H1 (cell line): ENCODE measurements at places on chromosomes 1 and 21. TPM values are rescaled to one million over a fixed set of nuclear protein-coding genes. Genes with fewer than 3 reads are reported as not detected.

Gene GPR137B
- 6.4 and 6.9 TPM in 2 replicates for polyA plus RNA-seq

Gene MASP2
- polyA plus RNA-seq, result 0.54 and 0.78 TPM in 2 replicates

Gene GBP4
- polyA plus RNA-seq, result 0.02 TPM in 1 of 2 replicates, not detected in the other

Gene PRKAA2
- 1.4 and 2.6 TPM in 2 replicates for polyA plus RNA-seq

Gene TSSK3
- polyA plus RNA-seq, result 1.2 and 1.9 TPM in 2 replicates

Gene SLC44A5
- 1.4 and 1.8 TPM in 2 replicates for polyA plus RNA-seq

Gene OPRD1
- 2.5 and 2.6 TPM in 2 replicates for polyA plus RNA-seq

Gene LRRC38
- polyA plus RNA-seq, result 0.17 and 0.19 TPM in 2 replicates

Gene AADACL4
- 0.08 and 0.13 TPM in 2 replicates for polyA plus RNA-seq

Gene FCRL5
- polyA plus RNA-seq, result 2.1 and 2.6 TPM in 2 replicates

Gene TAS1R3
- 0.03 and 0.16 TPM in 2 replicates for polyA plus RNA-seq

Gene NR5A2
- polyA plus RNA-seq, result 1.7 and 2.1 TPM in 2 replicates

Gene OR2T29
- not detected in 2 replicates for polyA plus RNA-seq

Gene CD5L
- polyA plus RNA-seq, result not detected in 2 replicates

Gene TRIM58
- polyA plus RNA-seq, result not detected in 2 replicates

Gene PEAR1
- polyA plus RNA-seq, result 0.63 and 0.77 TPM in 2 replicates

Gene HPCAL4
- polyA plus RNA-seq, result 0.55 and 0.74 TPM in 2 replicates

Gene HOOK1
- 2.9 and 5.6 TPM in 2 replicates for polyA plus RNA-seq

Gene FCRL4
- not detected in 2 replicates for polyA plus RNA-seq

Gene KIAA0040
- polyA plus RNA-seq, result 8.0 and 11.0 TPM in 2 replicates

Gene EPHA2
- polyA plus RNA-seq, result 26.8 and 42.2 TPM in 2 replicates

Gene GBP5
- polyA plus RNA-seq, result not detected in 2 replicates

Gene NBPF8
- 0.67 and 1.5 TPM in 2 replicates for polyA plus RNA-seq

Gene PTPN22
- not detected in 2 replicates for polyA plus RNA-seq

Gene KIAA1614
- 1.3 and 1.9 TPM in 2 replicates for polyA plus RNA-seq

Gene TNN
- polyA plus RNA-seq, result 0.20 and 0.21 TPM in 2 replicates

Gene CA6
- not detected in 2 replicates for polyA plus RNA-seq

Gene PHF13
- 11.7 and 16.5 TPM in 2 replicates for polyA plus RNA-seq

Gene ZBTB8B
- polyA plus RNA-seq, result 1.2 and 1.3 TPM in 2 replicates

Gene LRRC40
- polyA plus RNA-seq, result 8.2 and 13.4 TPM in 2 replicates

Gene LCE3D
- not detected in 2 replicates for polyA plus RNA-seq

Gene THEMIS2
- 27.5 and 28.0 TPM in 2 replicates for polyA plus RNA-seq

Gene DMRTA2
- 0.03 TPM in 1 of 2 replicates, not detected in the other for polyA plus RNA-seq

Gene LHX8
- polyA plus RNA-seq, result 0.25 and 0.50 TPM in 2 replicates
